Activated CD8-positive, alpha-beta T cell treated with anti-CD3 and anti-CD28 coated beads for 36 hours (primary cell): ENCODE measurements at places on chromosomes 3 and 15. TPM values are rescaled to one million over a fixed set of nuclear protein-coding genes. Genes with fewer than 3 reads are reported as not detected.
A peak's percentile ranks its signal among the peaks of the same experiment; 100 is the strongest.

DNA sequence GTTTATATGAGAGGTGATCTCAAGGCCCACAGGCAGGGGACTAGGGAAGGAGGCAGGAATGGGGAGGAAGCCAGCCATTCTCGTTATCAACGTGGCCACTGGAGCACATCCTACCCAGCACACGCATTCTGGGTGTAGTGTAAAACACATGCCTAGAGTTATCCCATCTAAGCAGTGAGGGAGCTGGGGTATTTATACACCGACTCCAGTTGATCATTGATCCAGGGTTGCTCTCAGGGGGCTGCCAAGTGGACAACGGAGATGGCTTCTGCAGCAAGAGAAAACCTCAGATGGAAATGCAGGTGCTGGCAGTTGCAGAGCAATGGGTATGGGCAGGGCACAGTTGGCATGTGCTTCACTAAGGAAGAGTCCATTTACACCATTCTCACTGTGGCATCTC, 30.4 kb upstream of the SYNM start:
- no peak for DNase-seq
- H3K27me3 ChIP-seq, result no peaks in the 10 kb centered on the region
- H3K27ac ChIP-seq, result no peak overlapping the region
- H3K4me3 ChIP-seq, result no peak overlapping the region

DNA sequence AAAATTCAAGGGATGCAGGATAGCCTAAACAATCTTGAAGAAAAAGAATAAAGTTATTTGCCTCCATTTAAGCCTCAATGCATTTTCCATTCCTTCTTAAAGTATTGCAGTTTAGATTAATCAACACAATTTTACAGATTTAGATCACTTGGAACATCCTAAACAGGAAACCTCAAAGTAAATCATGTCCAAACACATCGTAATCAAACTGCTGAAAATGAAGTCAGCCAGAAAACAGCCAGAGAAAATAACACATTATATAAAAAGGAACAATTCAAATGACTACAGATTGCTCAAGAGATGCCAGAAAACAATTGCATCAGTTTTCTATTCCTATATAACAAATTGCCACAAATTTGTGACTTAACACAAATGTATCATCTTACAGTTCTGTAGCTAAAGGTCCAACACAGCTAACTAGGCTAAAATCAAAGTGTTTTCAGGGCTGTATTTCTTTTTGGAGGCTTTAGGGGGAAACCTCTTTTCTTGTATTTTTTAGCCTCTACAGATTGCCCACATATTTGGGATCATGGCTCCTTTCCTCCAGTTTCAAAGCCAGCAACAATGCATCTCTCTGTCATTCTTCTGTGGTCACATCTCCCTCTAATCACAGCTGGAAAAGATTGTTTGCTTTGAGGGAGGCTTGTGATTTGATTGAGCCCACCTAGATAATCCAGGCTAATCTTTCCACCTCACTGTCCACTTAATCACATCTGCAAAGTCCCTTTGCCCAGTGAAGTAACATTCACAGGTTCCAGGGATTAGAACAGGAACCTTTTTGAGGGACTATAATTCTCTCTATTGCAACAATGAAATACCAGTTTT, 543.3 kb upstream of the UBE2E2 start:
- no peaks in the 10 kb centered on the region for H3K4me1 ChIP-seq
- peaks cover 1% of the 10 kb centered on the region for H3K27me3 ChIP-seq
- DNase-seq, result no peak
- H3K27ac ChIP-seq, result no peak overlapping the region
- H3K36me3 ChIP-seq, result no peaks in the 10 kb centered on the region

GRCh38 chr3:133674290-133674919, 12.7 kb upstream of the TOPBP1 start:
- no peaks in the 10 kb centered on the region for H3K4me1 ChIP-seq
- H3K36me3 ChIP-seq, result no peaks in the 10 kb centered on the region
- DNase-seq, result no peak
- H3K4me3 ChIP-seq, result no peak overlapping the region
- no peak overlapping the region for H3K27ac ChIP-seq
- H3K27me3 ChIP-seq, result peaks cover 50% of the 10 kb centered on the region

DNA sequence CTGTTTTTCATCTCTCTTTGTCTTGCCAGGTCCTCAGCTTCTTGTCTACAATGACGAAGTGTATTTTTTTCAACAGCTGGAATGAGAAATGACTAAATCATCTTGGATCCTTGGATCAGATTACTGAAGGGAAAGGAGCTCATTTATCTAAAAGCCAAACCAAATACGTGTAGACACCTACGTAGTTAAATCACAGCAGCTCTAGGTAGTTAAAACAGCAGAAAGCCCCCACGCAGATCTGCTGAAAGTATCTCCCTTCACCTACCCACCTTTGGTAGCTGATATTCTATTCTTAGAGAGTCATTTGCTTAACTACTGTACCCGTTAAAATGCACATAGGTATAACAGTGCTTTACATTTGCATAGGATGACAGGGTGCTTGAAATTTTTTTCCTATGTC, 105.5 kb upstream of the WNT5A start:
- no peak overlapping the region for H3K4me3 ChIP-seq
- H3K36me3 ChIP-seq, result no peaks in the 10 kb centered on the region
- no peaks in the 10 kb centered on the region for H3K27me3 ChIP-seq
- H3K4me1 ChIP-seq, result no peaks in the 10 kb centered on the region
- no peak overlapping the region for H3K27ac ChIP-seq

DNA sequence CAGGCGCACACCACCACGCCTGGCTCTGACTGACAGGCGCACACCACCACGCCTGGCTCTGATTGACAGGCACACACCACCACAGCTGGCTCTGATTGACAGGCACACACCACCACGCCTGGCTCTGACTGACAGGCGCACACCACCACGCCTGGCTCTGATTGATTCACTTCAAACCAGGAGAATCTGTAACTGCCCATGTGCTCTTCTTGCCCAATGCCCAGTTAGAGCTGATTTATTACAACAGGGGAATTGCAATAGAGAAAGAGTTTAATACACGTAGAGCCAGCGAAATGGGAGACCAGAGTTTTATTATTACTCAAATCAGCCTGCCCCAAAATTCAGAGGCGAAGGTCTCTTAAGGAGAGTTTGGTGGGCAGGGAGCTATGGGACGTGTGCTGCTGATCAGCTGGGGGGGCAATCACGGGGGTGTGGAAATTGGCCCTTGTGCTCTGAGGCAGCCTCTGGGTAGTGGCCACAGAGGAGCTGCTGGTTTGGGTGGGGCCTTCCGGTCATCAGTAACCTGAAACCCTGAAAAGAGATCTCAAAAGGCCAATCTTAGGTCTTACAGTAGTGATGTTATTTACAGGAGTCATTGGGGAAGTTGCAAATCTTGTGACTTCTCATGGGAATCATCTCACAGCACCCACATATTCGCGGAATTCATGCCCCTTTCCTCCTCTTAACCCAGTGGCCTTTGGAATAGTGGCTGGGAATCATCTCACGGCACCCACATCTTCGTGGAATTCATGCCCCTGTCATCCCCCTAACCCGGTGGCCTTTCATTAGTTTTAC, 63.8 kb upstream of the TFRC start:
- H3K36me3 ChIP-seq, result no peaks in the 10 kb centered on the region
- no peak for DNase-seq

DNA sequence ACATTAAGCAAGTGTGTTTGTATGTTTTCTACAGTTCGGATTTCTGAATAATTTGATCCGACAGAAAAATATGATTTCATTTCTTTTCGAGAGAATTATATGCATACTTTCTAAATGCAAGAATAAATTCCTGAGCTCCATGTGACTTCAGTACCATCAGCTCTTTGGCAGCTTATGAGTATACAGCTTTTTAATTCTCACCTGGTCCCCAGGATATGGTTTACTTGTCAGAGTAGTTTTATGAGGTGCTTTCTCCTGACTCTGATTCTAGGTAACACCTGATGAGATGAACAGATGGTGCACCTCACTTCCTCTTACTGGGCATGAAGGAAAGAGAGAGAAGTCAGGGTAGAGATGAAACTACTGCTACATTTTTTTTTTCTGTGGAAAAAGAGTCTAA, 3.1 kb downstream of the HGD start:
- no peaks in the 10 kb centered on the region for H3K27me3 ChIP-seq
- H3K4me3 ChIP-seq, result no peak overlapping the region
- H3K27ac ChIP-seq, result no peak overlapping the region
- no peaks in the 10 kb centered on the region for H3K36me3 ChIP-seq

DNA sequence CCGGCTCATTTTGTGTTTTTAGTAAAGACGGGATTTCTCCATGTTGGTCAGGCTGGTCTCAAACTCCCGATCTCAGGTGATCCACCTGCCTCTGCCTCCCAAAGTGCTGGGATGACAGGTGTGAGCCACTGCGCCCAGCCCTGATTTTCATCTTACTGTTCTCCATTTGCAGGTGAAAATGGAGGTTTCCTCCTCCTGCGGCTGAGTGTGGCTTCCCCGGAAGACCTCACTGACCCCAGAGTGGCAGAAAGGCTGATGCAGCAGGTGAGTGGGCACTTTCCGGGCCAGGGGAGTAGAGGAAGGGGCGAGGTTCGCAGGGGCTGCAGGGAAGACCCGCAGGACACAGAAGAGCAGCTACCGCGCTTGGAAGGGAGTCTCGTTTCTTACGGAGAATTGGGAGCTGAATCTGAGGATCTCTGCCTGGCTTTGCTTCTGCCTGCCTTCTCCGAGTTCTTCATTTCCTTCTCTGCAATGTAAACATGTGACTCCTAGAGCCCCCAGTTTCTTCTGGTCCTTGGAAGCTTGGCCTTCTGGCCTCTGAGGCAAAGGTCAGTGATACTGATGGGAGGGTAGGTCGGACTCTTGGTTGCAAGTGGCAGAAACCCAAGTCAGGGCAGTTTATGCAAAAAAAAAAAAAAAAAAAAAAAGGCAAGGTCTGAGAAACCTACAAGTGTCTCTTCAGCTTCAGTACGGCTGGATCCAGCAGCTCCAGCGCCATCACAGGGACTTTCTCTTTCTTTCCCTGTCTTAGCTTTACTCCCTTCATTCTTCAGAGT, 8.9 kb downstream of the MUC20 start:
- no peak overlapping the region for H3K27ac ChIP-seq
- no peaks in the 10 kb centered on the region for H3K36me3 ChIP-seq
- no peak for DNase-seq
- no peaks in the 10 kb centered on the region for H3K27me3 ChIP-seq

DNA sequence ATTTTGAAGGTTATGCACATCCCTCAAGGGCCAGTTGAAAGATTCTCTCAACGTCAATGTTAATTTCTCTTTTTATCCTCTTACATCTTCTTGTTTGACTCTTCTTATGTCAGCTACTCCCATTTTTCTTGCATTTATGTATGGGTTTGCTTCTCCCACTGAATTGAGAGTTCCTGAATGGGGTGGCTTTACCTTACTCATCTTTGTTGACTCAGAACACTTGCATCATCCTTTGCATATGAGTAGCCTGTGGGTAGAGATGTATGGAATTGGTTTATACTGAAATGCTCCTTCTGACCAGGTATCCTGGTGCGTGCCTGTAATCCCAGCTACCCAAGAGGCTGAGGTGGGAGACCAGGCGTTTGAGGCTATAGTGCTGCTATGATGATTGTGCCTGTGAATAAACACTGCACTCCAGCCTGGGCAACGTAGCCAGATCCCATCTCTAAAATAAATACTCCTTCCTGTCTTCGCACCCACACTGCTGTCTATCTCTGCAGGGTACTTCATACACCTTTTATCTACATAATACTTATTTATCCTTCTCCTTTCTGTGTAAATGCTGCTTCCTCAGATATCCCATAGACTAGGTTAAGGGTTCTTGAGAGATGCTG, 123.6 kb upstream of the DPH6 start:
- H3K4me3 ChIP-seq, result no peak overlapping the region
- H3K27ac ChIP-seq, result no peak overlapping the region
- H3K4me1 ChIP-seq, result peaks cover 4% of the 10 kb centered on the region

DNA sequence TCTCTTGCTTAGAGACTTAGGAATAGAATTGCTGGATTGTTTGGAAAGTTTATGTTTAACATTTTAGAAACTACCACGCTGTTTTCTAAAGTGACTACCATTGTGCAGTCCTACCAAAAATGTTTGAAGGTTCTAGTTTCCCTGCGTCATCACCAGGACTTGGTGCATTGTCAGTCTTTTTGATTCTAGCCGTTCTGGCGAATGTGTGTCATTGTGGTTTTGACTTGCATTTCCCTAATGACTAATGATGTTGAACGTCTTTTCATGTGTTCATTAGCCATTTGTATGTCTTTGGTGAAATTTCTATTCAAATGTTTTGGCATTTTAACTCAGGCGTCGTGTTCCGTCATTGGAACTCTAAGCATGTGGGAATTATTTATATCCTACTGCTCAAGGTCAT, 58.0 kb downstream of the CHD2 start:
- H3K4me1 ChIP-seq, result peaks cover 47% of the 10 kb centered on the region
- H3K4me3 ChIP-seq, result no peak overlapping the region
- H3K36me3 ChIP-seq, result peaks cover 81% of the 10 kb centered on the region
- H3K27ac ChIP-seq, result peak overlapping the region; percentile 75
- DNase-seq, result peak; percentile 80
- no peaks in the 10 kb centered on the region for H3K27me3 ChIP-seq

DNA sequence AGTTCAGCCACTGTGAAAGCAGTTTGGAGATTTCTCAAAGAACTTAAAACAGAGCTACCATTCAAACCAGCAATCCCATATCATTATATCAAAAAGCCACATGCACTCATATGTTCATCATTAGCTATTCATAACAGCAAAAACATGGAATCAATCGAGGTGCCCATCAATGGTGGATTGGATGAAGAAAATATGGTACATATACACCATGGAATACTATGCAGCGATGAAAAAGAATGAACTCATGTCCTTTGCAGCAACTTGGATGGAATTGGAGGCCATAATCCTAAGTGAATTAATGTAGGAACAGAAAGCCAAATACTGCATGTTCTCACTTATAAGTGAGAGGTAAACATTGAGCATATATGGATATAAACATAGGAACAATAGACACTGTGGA, 32.1 kb downstream of the IMPG2 start:
- H3K36me3 ChIP-seq, result no peaks in the 10 kb centered on the region
- no peaks in the 10 kb centered on the region for H3K4me1 ChIP-seq
- no peak for DNase-seq
- no peak overlapping the region for H3K27ac ChIP-seq
- H3K4me3 ChIP-seq, result no peak overlapping the region

DNA sequence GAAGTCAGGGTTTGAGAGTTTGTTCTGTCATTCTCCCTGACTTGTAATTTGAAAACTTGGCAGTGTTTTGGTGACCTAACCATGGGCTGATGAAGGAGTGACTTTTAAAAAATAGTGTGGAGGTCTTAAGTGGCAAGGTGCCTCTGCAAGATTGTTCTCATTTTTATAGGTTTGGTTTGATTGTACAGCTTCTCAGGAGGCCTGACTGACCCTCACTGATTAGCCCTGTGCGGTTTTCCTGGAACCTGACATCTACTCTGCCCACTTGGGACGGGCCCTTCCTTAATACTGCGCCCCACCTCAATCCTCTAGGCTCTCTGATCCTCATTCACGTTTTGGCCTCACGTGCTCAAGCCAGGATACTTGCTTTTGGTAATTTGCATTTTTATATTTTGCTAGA, 2.8 kb downstream of the UBE2E1 start:
- H3K27me3 ChIP-seq, result peaks cover 8% of the 10 kb centered on the region
- peaks cover 60% of the 10 kb centered on the region for H3K4me1 ChIP-seq
- peak overlapping the region; percentile 87 for H3K4me3 ChIP-seq
- peaks cover 40% of the 10 kb centered on the region for H3K36me3 ChIP-seq
- DNase-seq, result no peak

- peaks cover 13% of the 10 kb centered on the region for H3K4me1 ChIP-seq
- H3K27ac ChIP-seq, result no peak overlapping the region
- H3K27me3 ChIP-seq, result peaks cover 8% of the 10 kb centered on the region
- DNase-seq, result peak; percentile 63
- no peak overlapping the region for H3K4me3 ChIP-seq
Measured at GRCh38 chr3:188974856-188975599, 196.7 kb upstream of the TPRG1 start.

- H3K36me3 ChIP-seq, result peaks cover 18% of the 10 kb centered on the region
- no peaks in the 10 kb centered on the region for H3K27me3 ChIP-seq
- no peak for DNase-seq
Measured at GRCh38 chr15:68231102-68231818, 1.7 kb upstream of the CLN6 start.

DUOXA1 gene
- not detected for total RNA-seq

MDFIC2 gene
- not detected for total RNA-seq

FBXW12 gene
- total RNA-seq, result not detected
